ENCODE measurements at places on chromosomes 7 and 10. TPM values are rescaled to one million over a fixed set of nuclear protein-coding genes. Genes with fewer than 3 reads are reported as not detected.
A peak's percentile ranks its signal among the peaks of the same experiment; 100 is the strongest.

STRIP2 gene
- 12.5 TPM for total RNA-seq

FKBP6 gene
- not detected for total RNA-seq

CNTNAP2 gene
- total RNA-seq: 110 TPM

GIMAP8 gene
- not detected for total RNA-seq

GRCh38 chr7:120856621-120857352, 1.2 kb downstream of the TSPAN12 start:
- peak; percentile 86 for DNase-seq

GRCh38 chr7:42471573-42472174, 234.7 kb upstream of the GLI3 start:
- DNase-seq: no peak

DNA sequence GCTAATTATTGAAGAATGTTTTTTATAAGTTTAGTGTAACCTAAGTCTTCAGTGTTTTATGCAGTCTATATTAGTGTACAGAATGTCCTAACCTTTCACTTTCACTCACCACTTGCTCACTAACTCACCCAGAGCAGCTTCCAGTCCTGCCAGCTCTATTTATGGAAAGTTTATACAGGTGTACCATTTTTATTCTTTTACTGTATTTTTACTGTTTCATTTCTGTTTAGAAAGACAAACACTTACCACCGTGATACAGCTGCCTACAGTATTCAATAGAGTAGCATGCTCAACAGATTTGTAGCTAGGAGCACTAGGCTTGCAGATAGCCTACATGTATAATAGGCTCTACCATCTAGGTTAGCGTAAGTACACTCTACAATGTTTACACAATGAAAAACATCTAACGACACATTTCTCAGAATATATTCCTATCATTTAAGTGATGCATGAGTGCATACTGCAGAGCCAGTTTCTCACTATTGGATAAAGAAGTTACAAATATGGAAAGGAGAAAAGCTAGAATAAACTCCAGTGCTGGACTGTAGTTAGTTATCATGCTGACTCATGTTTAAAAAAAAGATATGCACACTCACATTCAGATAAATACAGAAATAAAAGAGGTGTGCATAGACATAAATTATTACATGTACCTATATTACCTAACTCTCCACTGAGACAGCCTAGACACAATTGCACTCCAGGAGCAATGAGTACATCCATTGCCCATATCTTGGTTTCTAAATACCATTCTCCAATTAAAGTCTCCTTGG, 30.4 kb downstream of the STEAP1B start:
- DNase-seq: no peak

DNA sequence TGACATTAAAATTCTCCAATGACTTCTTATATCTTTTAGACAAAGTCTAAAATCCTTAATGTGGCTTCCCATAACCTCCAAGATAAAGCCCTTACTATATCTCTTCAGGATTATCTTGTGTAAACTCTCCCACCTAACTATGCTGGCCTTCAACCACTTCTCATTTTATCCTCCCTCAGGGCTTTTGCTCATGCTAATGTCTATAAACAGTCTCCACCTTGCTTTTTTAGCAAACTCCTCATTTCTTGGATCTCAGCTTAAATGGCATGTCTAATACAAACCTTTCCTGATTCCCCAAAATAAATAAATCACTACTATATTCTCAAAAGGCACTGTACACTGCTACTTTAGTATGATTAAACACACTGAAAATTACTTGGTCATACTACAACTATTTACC, 181.2 kb downstream of the LRRN3 start:
- DNase-seq: no peak

GRCh38 chr7:24572997-24573553, at the start of gene PALS2:
Gene PALS2 (plus strand): TSS chr7:24573452. CDS start chr7:24623668, 50,216 bp downstream.
- DNase-seq: peak; percentile 90

- DNase-seq: no peak
These were observed 73.9 kb downstream of the AMZ1 start for GRCh38 chr7:2761801-2762497.

GRCh38 chr7:55588976-55589604, 16.8 kb upstream of the VOPP1 start:
- DNase-seq: no peak

DNA sequence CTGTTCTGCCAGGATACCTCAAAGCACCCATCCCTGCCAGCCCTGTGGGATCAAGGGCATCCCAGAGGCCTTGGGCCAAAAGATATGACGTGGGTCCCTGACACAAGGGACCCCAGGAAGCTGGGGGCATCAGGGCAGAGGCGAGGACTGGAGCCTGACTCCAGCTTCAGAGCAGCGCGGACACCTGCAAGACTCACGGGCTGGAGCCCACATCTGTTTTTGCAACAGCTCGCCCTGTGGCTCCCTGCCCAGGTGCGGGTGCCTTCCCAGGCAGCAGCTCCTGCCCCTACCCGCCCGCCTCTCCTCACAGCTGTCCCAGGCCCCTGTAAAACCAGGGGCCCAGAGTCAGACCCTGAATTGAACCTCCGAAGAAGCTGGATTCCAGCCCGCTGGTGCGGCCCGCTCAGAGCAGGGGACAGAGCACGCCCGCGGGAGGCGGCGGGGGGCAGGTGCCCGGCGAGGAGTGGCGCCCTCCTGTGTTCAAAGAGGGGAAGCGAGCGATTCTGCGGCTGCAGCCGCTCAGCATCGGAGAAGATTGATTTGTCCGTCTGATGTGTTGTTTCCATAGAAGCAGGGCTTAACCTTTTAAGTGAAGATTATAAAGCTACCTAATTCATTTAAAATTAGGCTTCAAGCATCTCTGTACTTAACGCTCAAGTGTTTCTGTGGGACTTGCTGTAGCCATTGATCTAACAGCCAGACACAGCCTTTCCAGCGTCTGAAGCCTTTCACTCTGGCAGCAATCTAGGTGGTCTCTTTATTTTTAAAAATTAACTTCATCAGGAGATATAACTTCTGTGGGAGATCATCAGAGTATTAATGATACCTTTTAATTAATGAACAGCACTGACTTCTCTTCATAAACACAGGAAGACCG, 88.4 kb downstream of the BEND7 start:
- peak; percentile 86 for DNase-seq

DNA sequence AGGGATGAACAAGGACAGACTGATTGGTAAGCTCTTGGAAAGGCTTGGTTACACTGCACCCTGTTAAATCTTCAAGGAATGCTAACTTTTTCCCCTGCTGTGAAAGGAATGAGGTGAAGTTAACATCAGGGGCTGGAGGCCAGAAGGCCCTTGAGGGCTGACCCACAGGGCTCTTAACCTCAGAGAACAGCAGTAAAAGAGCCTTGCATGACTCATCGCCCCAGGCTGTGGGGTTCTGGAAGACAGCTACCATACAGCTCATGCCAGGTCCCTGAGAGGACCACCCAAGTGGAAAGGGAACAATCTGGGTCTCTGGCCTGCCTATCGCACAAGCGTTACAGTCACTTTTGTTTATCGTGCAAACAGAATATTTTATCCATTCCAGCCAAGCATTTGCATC, 54.4 kb downstream of the CYP2C9 start:
- DNase-seq: peak; percentile 11

DNA sequence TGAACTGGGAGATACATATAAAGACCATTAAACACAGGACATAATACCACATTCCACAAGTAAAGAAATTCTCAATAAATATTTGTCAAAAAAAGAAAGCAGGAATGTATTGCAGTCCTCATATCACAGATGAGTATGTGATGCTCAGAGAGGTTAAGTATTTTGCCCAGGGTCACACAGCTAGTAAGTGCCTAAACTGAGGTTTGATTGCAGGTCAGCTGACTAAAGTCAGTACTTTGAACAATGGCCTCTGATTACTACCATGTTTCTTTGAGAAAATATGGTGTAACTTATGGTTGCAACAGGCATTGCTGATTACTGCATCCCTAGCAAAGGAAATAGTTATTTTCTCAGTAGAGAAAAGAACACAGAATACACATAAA, 267.1 kb downstream of the ELMO1 start:
- no peak for DNase-seq

GRCh38 chr10:14009371-14010100, 321.2 kb downstream of the FRMD4A start:
- no peak for DNase-seq

- DNase-seq: no peak
These were observed 5.6 kb downstream of the NEURL1 start for GRCh38 chr10:103498936-103499638.

DNA sequence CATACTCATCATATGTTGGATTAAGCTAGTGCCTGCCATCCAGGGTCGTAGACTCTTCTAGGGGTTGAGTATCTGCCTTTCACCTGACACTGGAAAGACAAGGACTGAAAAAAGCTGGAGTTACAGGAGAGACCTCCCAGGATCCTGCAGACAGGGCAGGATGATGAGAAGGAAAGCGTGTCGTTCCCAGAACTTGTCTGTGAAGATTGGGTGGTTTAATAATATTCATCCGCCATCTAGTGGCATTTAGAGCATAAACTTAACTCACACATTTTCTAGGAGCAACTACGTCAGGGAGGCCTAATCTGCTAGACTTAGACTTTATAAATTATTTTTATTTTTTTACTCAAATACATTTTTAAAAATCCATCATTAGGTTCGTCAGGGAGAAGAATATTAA, 59.6 kb downstream of the ADRB1 start:
- DNase-seq: peak; percentile 42

Measured in neural progenitor cell (in vitro differentiated cells).